Activated naive CD8-positive, alpha-beta T cell treated with anti-CD3 and anti-CD28 coated beads, Interleukin-2, amount 50 U/mL, for 16 hours (primary cell): ENCODE measurements at places on chromosomes 1 and 21.
A peak's percentile ranks its signal among the peaks of the same experiment; 100 is the strongest.

GRCh38 chr1:235093696-235094592, 34.7 kb downstream of the TOMM20 start:
- DNase-seq: peak; percentile 64

GRCh38 chr1:23424293-23425192, at the start of gene TCEA3:
TSS of gene TCEA3 (minus strand) at chr1:23424748. CDS start at chr1:23424633, 115 bp downstream.
- DNase-seq: no peak

GRCh38 chr1:178973652-178974101, 52.0 kb upstream of the FAM20B start:
- no peak for DNase-seq

DNA sequence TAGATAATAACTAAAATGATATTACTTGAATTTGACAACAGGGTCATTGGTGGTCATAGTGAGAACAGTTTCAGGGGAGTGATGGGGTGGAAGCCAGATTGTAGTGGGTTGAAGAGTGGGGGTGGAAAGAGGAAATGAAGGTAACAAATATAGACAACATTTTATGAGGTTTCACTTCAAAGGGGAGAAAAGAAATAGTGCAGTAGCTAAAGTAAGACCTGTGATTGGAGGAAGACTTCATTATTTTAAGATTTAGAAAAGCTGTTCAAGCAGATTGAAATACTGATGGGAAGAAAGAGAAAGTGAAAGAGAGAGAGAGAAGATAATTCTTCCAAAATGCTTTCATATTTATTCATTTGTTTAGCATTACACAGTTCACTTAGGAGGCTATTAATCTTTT, 52.0 kb upstream of the KCNA3 start:
- no peak for DNase-seq

DNA sequence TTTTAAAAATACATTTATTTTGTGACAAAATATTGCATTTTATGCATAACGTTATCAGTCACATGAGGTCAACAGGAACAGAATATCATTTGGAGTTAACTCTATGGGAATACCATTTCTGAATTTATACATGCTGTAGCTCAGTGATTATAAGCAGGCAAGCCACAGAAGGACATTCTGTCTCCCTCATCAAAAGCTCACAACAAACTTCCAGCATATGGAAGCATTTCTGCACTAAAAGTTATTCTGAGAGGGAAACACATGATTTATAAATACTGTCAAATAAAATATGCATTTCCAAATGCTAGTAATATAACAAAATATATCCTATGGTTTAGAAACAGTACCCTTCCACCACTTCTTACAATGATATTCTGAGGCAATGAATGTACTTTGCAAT, 854.1 kb upstream of the B3GALT2 start:
- no peak for DNase-seq

GRCh38 chr1:173269490-173270230, 62.5 kb upstream of the TNFSF4 start:
- no peak for DNase-seq

DNA sequence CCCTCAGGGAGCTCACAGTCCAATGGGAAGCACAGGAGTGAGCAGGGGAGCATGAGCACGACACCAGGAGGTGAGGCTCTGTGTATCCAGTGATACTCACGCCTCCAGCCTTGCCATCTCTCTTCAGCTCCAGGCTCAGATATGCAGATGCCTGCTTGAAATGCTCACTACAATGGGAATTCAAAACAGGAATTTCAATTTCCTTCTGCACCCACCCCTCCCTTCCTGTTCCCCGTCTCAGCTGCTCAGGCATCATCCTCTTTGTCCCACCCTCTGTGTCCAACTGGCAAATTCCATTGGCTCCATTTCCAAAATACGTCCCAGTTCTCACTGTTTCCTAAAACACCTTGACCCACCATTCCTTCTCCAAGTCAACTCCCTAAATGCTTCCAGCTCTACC, 58.9 kb downstream of the FBXO2 start:
- DNase-seq: no peak

GRCh38 chr1:53172426-53173128, 24.0 kb upstream of the CPT2 start:
- DNase-seq: no peak

DNA sequence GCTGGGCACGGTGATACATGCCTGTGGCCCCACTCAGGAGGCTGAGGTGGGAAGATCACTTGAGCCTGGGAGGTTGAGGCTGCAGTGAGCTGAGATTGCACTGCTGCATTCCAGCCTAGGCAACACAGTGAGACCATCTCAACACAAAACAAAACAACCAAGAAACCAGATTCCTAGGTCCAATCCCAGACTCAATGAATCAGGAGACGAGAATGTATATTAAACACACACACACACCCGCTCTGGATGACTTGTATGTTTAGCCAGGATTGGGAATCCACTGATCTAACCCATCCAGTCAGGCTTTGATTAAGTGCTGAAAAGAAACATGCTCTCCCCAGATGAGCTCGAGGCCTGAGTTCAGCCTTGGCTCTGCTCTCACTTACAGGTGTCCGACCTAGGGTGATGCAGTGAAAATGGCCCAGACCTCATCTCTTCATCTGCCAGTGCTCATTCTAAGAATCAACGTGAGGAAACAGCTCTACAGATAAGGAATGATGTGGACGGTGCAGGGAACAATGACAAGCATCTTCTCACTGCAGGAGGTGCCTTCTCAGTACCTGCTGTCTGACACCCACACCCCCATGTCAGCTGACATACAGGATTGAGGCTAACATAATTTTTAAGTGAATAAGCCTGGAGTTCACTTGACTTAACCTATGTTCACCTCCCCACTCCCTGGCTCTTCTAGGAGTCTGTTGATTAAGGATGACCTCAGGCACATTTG, 15.3 kb upstream of the SRSF4 start:
- no peak for DNase-seq

DNA sequence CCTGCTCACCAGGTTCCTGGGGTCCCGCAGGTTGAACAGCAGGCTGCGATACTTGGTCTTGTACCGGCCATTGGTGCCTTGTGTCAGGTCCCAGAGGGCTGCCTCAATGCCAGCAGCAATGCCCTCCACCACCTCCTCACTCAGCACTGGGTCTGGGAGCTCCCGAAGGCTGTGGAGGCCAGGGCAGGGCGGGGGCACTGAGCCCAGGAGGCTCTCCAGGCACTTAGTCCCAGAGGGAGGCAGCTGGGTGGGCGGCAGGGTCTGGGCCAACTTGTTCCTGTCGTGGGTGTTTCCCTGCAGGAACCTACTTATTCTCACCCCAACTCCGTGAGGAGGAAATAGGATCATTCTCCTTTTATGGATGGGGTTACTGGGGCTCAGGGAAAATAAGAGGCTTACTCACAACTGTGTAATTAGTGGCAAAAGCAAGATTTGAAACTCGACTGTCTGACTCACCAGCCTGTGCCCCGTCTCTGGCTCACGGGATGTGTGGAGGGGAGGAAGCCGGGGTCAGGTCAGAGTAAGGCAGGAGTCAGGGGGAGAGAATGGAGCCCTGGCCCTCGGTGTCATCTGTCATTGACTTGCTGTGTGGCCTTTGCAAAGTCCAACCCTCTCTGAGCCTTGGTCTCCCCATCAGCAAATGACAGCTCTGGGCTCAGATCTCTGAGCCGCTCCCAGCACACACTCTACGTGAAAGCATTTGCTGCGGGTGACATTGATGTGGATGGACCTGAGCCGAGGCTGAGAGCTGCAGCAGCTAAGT, 17.2 kb downstream of the SPOCD1 start:
- DNase-seq: no peak

DNA sequence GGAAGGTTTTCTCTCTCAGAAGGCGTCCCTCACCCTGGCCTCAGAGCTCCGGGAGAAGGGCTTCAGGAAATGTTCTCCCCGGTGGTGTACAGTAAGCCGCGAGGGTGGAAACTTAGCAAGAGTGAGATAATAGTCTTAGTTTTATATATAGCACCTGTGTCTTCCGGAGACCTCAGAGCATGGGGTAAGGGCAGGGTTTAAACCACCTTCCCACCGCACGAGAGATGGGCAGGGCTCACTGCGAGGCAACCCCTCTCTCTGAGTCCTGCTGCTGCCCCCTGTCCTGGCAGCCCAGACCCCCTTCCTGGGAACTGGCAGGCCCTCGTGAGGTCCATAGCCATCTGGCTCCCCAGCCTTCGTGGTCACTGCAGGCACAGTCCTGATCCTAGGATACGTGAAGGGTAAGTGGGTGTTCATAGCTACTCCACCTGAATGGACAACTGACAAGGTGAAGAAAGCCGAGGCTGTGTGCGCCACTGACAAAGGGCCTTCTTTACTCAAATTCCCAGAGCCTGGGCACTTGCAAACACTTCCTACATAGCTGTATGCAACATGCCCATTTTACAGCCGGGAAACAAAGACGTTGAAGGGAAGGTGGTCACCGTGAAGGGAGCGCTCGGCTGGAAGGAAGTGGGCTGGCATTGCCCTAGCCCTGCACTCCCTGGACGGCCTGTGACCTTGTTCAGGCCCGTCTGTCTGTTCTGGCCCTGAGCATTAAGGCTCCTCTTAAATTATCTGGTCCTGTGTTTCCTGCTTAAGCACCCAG, 26.9 kb downstream of the ITPKB start:
- DNase-seq: no peak

GRCh38 chr1:231792634-231793033, 166.0 kb downstream of the DISC1 start:
- DNase-seq: no peak

- no peak for DNase-seq
These were observed 123.2 kb downstream of the LHX8 start for GRCh38 chr1:75257424-75257823.

- no peak for DNase-seq
These were observed 137.4 kb downstream of the C1orf21 start for GRCh38 chr1:184524248-184524647.

DNA sequence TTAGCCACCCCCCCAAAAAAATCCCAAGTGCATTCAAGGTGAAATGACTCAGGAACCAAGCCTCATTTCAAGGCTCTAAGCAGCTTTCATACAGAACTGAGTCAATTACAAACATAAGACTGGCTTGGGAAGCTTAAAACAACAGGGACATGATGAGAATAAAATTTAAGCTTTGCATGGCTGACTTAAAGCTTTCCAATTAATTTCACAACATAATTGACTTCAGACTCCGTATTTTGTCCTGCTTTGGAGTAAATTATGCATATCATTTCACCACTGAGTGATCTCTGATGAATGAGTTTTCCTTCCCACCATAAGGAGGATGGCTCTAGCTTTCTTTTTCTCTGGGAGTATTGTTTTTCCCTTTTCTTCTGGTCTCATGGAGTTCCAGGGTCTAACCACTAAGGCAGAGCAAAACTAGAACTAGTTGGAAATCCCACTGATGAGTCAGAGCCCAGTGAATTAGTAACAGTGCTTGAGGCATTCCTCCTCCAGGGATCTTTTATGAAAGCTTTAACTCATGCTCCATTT, 72.8 kb downstream of the XCL2 start:
- no peak for DNase-seq

GRCh38 chr1:22256213-22256512, 113.3 kb upstream of the WNT4 start:
- no peak for DNase-seq

DNA sequence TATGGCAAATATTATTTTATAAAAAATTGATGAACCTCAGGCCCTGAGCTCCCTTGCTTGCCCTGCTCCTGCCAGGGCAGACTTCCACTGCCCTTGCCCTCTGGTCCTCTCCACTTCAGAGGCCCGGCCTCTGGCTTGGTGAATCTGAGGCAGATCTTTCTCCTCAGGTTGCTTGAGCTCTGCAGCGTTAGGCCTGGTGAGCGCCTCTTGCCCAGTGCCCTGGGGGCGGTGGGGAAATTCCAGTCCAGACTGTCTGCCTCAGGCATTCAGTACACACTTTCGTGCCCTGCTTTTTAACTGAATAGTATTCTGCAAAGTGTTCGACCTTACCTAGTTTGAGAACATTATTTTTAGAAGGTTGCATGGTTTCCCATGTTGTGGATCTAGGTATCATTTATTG, 98.2 kb downstream of the PCBP3 start:
- DNase-seq: no peak

DNA sequence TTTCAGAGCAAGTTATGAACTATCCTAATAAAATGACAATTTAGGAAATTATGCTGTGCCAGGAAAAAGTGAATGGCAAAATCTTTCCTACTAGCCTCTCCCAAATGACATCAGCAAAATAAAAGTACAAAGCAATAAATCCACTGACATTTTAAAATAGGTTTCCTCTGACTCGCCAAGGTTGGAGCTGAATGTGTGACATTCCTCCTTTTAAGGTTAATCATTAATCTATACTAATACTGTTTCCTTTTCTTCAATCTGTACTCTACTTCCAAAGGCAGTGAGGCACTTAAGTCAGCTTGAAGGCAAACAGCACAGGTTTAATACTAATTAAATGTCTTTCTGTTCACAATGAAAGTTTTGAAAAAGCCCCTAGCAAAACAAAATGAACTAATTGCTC, 15.7 kb downstream of the RNF19B start:
- DNase-seq: no peak

GRCh38 chr1:119323216-119323982, 45.2 kb upstream of the HAO2 start:
- no peak for DNase-seq

DNA sequence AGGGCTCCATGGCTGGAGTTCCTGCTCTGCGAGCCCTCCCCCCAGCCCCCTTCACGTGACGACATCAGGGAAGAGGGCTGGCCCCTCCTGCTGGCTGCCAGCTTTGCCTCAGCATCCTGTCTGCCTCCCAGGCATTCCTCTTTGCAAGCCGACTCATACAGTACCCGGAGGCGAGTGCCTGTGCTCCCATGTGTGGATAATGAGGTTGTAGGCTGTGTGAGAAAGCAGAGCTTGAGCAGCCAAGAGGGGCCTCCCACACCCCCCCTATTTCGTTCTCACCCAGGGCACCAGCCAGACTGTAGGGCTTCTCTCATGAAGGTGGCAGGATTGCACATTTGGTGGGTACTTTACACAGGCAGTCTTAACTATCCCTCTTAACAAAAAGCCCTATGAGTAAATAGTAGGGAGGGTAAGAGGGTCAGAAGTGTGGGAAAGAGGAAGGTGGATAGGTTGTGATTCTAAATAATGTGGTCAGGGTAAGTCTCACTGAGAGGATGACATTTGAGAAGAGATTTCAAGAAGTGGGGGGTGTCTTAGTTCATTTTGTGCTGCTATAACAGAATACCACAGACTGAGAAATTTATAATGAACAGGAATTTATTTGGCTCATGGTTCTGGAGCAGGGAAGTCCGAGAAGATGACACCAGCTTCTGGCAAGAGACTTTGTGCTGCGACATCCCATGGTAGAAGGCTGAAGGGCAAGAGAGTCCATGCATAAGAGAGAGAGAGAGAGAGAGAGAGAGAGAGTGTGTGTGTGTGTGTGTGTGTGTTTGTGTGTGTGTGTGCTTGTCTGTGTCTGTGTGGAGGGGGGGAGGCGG, 113.5 kb downstream of the OMA1 start:
- DNase-seq: no peak

- no peak for DNase-seq
These were observed 99.2 kb downstream of the LHX8 start for GRCh38 chr1:75233302-75233929.

GRCh38 chr1:162107911-162108310, 38.4 kb downstream of the NOS1AP start:
- DNase-seq: no peak

DNA sequence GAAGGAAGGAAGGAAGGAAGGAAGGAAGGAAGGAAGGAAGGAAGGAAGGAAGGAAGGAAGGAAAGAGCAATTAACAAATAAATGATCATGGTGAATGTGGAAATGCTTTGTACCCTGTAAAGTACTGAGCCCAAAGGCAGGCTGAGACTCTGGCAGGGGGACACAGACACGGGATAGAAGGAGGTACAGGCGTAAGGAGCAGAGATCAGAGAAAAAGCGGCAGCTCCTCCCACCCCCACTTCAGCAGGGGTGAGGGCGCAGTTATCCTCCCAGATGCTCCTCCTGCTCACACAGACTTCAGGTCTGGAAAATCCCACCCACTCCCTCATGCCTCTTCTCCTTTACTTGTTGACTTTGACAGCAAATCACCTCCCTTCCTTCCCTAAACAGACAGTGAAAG, 464.5 kb downstream of the MATN1 start:
- DNase-seq: no peak
